ENCODE measurements at places on chromosomes 3 and 15. TPM values are rescaled to one million over a fixed set of nuclear protein-coding genes. Genes with fewer than 3 reads are reported as not detected.

SAMMSON gene
- not detected for total RNA-seq

CTXND1 gene
- not detected for total RNA-seq

PPP1R14D gene
- not detected for total RNA-seq

SCG5 gene
- total RNA-seq = 1.3 TPM

PROS1 gene
- total RNA-seq = 4.3 TPM

CISH gene
- 6.9 TPM for total RNA-seq

KLHL40 gene
- total RNA-seq = not detected

MEIS2 gene
- total RNA-seq = 6.3 TPM

PLSCR2 gene
- not detected for total RNA-seq

RPL14 gene
- total RNA-seq = 541 TPM

FBXW12 gene
- not detected for total RNA-seq

AHSG gene
- 0.28 TPM for total RNA-seq

PTPRG gene
- total RNA-seq = 14.4 TPM

RAB7A gene
- total RNA-seq = 93.7 TPM

ANKRD63 gene
- total RNA-seq = not detected

NMNAT3 gene
- 2.5 TPM for total RNA-seq

PLXNA1 gene
- total RNA-seq = 84.7 TPM

RASGRP1 gene
- total RNA-seq = 0.85 TPM

WDR93 gene
- not detected for total RNA-seq

MTMR10 gene
- total RNA-seq = 8.4 TPM

CMTM8 gene
- 7.8 TPM for total RNA-seq

PXYLP1 gene
- total RNA-seq = 4.4 TPM

CFAP44 gene
- total RNA-seq = 1.4 TPM

TLR9 gene
- 0.07 TPM for total RNA-seq

CYP1A2 gene
- not detected for total RNA-seq

DNAJA4 gene
- total RNA-seq = 6.1 TPM

WDR49 gene
- not detected for total RNA-seq

RLBP1 gene
- total RNA-seq = not detected

EHHADH gene
- 6.1 TPM for total RNA-seq

FETUB gene
- total RNA-seq = 2.8 TPM

H1-8 gene
- not detected for total RNA-seq

ECE2 gene
- total RNA-seq = not detected

CLDN18 gene
- not detected for total RNA-seq

HCN4 gene
- not detected for total RNA-seq

FAM3D gene
- 11.4 TPM for total RNA-seq

OCA2 gene
- 0.88 TPM for total RNA-seq

GATA2 gene
- not detected for total RNA-seq

SEMA3B gene
- total RNA-seq = 5.4 TPM

GPR27 gene
- total RNA-seq = 0.63 TPM

TM4SF1 gene
- 251 TPM for total RNA-seq

ZNF770 gene
- 29.1 TPM for total RNA-seq

DPPA4 gene
- total RNA-seq = not detected

SLC28A2 gene
- total RNA-seq = not detected

STAC gene
- 0.85 TPM for total RNA-seq

COMMD4 gene
- total RNA-seq = 89.4 TPM

ABI3BP gene
- 2.1 TPM for total RNA-seq

ECT2 gene
- 34.8 TPM for total RNA-seq

TGM5 gene
- total RNA-seq = 0.92 TPM

EXD1 gene
- not detected for total RNA-seq

CP gene
- total RNA-seq = 1.1 TPM

TJP1 gene
- 46.3 TPM for total RNA-seq

BCL2A1 gene
- 0.35 TPM for total RNA-seq

GNB5 gene
- 33.0 TPM for total RNA-seq

ARGFX gene
- total RNA-seq = not detected

TRAIP gene
- 8.5 TPM for total RNA-seq

NRG4 gene
- 0.09 TPM for total RNA-seq

RFTN1 gene
- total RNA-seq = 24.4 TPM

VPS18 gene
- total RNA-seq = 33.9 TPM
